ENCODE measurements at places on chromosomes 2 and 18. TPM values are rescaled to one million over a fixed set of nuclear protein-coding genes. Genes with fewer than 3 reads are reported as not detected.

Gene DPYSL5
- total RNA-seq: under 0.01 TPM

Gene TMEM127
- 25.8 TPM for total RNA-seq

Gene CABYR
- 3.1 TPM for total RNA-seq

Gene CRYGD
- total RNA-seq: not detected

Gene SNORC
- total RNA-seq: 0.13 TPM

Gene EHD3
- total RNA-seq: 4.0 TPM

Gene BZW1
- 413 TPM for total RNA-seq

Gene SGPP2
- not detected for total RNA-seq

Gene SLC11A1
- total RNA-seq: under 0.01 TPM

Gene RAB6C
- not detected for total RNA-seq

DNA sequence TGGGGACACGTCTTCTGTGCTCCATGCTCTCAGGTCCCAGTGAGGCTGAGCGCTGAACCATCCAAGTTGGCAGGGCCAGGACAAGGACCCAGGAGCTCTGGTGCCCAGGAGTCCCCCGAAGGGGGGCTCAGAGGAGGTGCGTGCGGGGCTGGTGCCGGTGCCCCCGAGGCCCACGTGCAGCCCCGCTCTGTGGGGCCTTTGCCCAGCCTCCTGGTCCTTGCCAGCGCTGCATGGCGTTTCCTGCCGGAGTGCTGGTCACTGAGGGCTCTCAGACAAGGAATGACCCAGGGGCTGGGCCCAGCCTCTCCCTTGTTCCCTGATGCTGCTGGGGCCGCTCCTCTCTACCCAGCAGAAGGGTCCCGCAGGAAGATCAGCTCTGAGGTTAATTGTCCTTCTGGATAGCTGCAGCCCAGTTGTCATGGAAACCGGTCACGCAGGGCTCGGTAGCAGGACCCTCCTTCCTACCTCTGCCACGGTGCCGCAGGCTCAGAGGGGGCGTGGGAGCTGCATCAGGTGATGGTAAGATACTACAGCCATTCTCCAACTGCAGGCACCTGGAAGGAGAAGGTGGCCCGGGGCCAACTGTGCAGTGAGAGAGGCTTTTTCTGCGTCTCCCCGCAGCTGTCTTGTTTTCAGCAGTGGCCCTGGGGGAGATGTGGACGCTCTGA is 64.5 kb downstream of the RRM2 start:
- no peak for DNase-seq

GRCh38 chr2:3062476-3063260 is 314.9 kb downstream of the EIPR1 start:
- no peak for DNase-seq

GRCh38 chr2:74497777-74498499 is 1.5 kb downstream of the LBX2 start:
- DNase-seq: no peak

GRCh38 chr2:112162341-112162740 is 24.2 kb downstream of the FBLN7 start:
- DNase-seq: no peak

DNA sequence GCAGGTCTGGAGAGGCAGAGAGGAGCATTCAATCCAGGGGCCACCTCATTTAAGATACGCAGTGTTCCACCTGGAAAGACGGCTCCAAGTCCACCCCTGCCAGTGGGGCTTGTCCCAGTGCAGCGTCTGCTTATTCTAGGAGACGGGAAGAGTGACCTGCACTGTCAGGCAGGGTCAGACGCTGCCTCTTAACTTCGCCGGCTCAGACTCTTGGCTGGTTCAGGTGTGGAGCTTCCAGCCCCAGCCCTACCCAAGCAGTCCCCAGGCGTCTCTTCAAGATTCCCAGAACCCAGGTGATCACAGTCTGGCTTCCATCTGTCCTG is 208.5 kb downstream of the TFCP2L1 start:
- no peak for DNase-seq

GRCh38 chr2:213885485-213885884 is 525.4 kb upstream of the VWC2L start:
- DNase-seq: no peak

GRCh38 chr2:205232086-205232485 is 450.2 kb upstream of the NRP2 start:
- no peak for DNase-seq

DNA sequence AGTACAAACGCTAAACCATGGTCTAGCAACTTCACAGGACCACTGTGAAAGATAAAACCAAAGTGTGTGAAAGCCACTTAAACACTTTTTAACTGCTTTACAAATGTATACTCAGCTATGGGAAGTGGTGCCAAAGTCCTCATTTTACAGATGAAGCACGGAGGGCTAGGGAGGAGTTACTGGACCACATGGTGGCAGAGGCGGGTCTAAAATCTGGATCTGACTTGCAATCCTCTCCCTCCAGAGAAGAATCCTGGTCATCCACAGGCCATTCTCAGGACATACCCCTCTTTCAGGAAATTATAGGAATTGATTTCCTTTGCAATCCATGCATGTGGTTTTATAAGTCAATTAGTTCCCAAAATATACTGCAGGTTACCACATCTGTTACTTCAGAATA is 84.6 kb upstream of the GYPC start:
- DNase-seq: no peak

- DNase-seq: peak; percentile 97
Measured at GRCh38 chr2:196399722-196400691, 228.6 kb upstream of the STK17B start.

GRCh38 chr18:10157706-10158105 is 243.9 kb downstream of the VAPA start:
- no peak for DNase-seq

GRCh38 chr2:181124497-181124896 is 144.1 kb downstream of the UBE2E3 start:
- DNase-seq: no peak

DNA sequence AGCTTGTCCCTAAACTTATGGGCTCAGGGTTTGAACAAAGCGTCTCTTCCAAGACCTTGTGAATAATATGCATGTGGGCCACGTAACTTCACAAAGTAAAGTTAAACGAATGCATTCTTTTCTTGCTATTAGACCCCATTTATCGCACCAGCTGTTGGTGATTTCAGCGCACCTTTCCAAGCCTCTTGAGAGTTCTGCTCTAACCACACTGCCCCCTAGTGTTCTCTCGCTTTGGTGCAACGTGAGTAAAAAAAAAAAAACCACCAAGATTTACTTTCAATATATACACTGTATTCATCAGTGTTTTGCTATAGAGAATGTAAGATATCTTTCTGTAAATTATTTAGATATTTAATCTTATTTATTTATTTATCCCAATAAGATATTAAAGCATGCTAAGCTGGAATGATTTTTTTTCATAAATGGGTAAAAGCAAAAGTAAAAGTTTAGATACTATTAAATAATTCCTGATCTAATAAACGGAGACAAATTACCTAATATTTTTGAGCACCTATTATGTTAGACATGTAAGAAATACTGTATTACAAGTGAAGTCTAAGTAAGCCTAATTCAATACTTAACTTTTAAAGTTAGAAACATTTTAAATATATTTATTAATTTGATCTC is 459.5 kb downstream of the DLGAP1 start:
- peak; percentile 71 for DNase-seq

DNA sequence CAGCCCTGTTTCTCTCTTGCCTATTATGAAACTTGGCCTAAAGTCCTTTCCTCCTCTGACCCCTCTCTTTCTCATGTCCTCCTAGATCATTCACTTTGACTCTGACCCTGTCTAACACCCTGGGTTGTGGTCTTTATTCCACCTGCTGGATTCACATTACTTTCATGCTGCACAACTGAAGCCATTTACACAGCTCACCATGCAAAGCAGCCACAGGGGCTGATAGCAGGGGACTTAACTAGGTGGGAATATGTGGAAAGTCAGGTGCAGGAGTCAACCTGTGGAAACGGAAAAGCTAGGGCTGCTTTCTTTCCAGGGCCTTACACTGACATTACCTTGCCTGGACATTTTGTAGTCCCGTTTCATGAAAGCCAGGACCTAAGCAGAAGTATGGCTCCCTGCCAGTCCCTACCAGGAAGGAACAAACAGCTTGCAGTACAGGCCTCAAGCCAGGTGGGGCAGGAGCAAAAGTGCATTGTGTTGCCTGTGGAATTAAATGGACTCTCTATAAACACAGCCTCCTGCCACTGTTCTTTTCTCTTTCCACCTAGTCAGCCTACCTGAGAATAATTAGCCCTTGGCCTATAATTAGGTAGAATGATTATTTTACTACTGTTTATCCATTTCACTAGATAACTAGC is 11.8 kb downstream of the MAPRE3 start:
- peak; percentile 80 for DNase-seq

DNA sequence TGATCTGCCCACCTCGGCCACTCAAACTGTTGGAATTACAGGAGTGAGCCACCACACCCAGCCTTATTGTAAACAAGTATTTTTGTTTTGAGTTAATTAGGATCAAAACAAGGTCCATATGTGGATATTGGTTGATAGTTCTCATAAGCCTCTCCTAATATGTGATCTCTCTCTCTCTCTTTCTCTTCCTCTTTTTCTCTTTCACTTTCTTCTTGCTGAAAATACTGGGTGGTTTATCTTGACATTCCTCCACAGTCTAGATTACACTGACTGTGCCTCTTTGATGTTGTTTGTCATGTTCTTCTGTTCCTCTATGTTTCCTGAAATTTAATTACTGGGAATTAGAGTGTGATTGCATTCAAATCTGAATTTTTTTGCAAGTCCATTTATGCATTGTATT is 547.5 kb upstream of the NRXN1 start:
- no peak for DNase-seq

DNA sequence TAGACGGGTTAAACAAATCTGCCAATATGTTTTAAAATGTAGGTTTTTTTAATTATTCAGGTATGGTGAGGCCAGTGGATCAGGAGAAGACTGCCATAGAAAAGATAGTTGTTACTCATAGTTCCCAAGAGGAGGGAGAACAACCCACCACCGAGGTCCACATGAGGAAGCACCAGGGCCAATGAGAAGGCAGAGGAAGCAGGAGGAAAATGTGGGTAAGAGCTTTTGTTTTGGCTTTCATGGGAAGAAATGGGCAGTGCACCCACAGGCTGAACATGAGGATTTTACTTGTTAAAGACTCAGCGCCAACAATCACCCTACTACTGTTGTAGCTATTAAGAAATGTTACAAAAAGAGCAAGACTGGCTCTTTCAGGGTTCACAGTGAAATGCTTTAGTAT is 191.8 kb upstream of the HNMT start:
- DNase-seq: no peak

DNA sequence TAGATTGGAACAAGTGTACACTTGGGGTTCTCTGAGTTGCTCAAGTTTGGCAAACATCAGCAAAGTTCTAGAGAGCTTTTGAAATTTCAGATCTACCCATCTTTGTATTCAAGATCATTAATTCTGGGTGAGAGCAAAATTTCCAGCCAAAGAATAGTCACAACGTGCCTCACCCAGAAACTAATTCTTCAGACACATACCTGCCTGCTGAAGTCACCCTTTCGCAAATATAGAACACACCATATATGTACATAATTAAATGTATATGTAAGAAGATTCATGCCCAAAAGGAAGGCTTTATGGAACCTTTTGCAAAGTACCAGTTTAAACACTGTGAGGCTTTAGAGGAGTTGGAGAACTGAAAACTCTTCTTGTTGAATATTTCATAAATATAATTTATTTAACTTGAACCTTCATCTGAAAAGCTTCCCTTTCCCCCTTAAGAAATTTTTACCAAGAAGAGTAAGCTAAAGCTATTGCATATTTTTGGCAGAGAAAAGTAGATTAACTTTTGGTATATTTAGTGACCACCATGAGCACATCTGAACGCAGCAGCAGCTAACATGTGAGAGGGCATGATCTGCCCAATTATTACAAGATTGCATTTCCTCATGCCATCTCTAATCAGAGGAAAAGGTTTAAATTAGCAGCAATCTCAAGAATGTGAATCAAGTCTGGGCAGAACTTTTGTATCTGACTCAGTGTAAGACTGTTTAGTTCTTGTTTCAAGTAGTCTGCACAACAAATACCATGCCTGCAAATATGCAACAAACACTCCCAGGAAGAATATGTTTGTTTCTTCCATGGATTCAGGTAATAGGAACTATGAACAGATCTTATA is 8.2 kb downstream of the RND3 start:
- no peak for DNase-seq

DNA sequence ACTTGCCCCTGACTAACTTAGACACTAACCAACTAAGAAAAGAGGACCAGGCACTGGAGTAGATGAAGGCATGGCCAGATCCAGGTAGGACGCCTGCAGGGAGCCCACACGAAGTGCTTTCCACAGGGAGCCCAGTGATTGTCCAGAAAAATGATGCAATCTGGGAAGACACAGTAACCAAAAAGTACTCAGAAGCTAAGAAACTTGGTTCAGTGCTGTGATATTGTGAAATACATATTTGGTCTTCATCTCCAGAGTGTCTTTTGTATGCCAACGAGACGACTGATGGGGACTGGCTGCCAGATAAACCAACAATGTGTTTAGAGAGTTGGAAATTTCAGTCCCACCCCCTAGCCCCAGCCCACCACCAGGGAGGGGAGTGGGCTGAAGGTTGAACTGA is 135.0 kb downstream of the SP3 start:
- no peak for DNase-seq

GRCh38 chr18:23136326-23137096 is 1.2 kb downstream of the CABLES1 start:
- no peak for DNase-seq

GRCh38 chr2:32192418-32192817 is 26.8 kb downstream of the SLC30A6 start:
- DNase-seq: no peak

GRCh38 chr2:64854773-64855237 is 134.4 kb upstream of the SLC1A4 start:
- DNase-seq: no peak

GRCh38 chr18:39602131-39602530 is 2036.5 kb upstream of the CELF4 start:
- no peak for DNase-seq

All from dermis microvascular lymphatic vessel endothelial cell (primary cell).